Activated naive CD8-positive, alpha-beta T cell treated with anti-CD3 and anti-CD28 coated beads, Interleukin-2, amount 50 U/mL, for 16 hours (primary cell): ENCODE measurements at places on chromosomes 12 and 14.

- DNase-seq: no peak
Observed at GRCh38 chr14:21476523-21476924, 235 bp downstream of the RAB2B start.

GRCh38 chr12:701896-702539 is 38.8 kb upstream of the NINJ2 start:
- DNase-seq: no peak

DNA sequence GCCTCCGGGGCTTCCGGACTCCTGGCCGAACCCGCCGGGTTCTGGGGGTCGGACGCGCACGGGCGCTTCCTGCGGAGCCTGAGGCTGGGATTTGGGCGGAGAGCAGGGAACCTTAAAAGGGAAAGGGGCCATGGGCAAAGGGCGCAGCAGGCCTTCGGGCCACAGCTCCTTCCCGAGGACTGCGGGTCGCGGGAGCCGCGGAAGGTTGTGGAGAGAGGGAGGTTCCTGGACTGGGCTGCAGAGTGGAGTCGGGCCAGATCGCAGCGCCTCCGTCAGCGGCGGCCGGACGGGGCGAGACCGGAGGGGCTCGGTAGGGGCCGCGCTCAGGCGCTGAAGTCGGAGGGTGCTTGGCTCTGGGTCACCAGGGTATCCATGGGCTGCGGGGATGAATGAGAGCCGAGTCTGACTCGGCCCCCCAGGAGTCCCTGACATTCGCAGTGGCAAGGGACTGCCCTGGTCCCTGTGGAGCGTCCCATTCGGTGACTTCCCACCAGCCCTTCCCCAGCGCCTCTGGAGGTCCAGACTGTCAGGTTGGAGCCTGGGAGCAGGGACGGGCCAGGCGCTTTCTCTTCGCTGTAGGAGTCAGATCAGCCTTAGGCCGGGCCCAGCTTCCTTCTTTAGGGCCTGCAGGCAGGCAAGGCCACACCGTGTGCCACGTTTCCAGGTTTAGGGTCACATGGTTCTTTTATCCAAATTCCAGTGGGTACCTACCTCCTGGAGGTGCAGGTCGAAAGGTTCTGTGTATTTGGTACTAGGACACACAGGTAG is 938 bp upstream of the SLC25A29 start:
- no peak for DNase-seq

- no peak for DNase-seq
Observed at GRCh38 chr12:71164166-71164565, 6.4 kb upstream of the TSPAN8 start.

- DNase-seq: no peak
Observed at GRCh38 chr12:124823272-124823970, 40.2 kb downstream of the SCARB1 start.

DNA sequence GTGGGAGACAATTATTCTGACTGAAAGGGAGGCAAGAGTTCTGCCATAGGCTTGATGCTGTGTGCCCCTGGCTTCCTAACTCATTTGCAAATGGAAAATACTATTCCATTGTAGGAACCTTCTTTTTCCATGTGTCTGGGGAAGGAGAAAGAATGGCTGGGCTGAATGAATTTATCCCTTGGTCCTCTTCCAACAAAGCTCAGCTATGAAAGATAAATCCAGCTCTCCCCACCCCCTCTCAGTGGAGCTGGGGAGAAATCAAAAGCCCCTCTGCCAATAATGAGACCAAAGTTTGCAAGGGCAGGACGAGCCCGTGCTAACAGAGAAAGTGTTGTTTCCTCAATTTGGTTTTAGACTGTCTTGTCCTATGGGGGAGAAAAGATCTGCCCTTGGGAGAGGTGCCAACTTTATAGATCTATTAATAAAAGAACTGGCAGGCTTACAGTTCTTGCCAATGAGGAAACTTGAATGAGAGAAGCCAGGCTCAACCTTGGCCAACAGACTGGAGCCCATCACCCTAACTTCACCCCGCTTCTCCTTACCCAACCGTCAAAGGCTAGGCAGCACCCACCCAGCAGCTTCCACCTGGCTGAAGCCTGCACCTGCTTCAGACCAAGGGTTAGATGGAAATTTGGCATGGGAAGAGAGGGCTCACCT is 8.9 kb upstream of the TCL1B start:
- DNase-seq: no peak

DNA sequence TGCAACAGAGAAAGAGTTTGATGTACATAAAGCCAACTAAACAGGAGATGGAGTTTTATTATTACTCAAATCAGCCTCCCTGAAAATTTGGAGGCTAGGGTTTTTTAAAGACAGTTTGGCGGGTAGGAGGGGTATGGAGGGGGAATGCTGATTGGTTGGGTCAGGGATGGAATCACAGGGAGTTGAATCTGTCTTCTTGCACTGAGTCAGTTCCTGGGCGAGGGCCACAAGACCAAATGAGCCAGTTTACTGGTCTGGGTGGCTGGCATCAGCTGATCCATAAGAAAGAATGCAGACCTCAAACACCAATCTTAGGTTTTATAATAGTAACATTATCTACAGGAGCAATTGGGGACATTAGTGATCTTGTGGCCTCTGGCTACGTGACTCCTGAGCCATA is 64.9 kb downstream of the RIN3 start:
- no peak for DNase-seq

GRCh38 chr14:36870776-36871175 is 209.1 kb downstream of the PAX9 start:
- DNase-seq: no peak

- no peak for DNase-seq
Observed at GRCh38 chr12:13007496-13008233, 7.6 kb upstream of the HEBP1 start.

- DNase-seq: no peak
Observed at GRCh38 chr14:47899685-47900084, 224.3 kb upstream of the MDGA2 start.

DNA sequence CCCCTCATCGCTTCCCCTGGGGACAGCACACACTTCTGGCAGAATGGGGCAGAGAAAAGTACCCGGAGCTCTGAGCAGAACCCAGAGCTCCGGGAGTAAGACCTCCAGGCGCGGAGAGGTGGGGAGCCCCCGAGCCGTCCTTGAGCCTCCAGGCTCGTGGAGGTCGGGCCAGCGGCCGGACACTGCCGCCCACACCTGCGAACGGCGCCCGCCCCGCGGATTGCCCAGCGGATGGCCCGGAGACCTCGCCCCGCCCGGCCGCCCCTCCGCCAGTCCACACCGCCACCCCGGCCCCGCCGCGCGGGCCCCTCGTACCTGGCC is 344 bp downstream of the SPTLC2 start:
- DNase-seq: no peak

DNA sequence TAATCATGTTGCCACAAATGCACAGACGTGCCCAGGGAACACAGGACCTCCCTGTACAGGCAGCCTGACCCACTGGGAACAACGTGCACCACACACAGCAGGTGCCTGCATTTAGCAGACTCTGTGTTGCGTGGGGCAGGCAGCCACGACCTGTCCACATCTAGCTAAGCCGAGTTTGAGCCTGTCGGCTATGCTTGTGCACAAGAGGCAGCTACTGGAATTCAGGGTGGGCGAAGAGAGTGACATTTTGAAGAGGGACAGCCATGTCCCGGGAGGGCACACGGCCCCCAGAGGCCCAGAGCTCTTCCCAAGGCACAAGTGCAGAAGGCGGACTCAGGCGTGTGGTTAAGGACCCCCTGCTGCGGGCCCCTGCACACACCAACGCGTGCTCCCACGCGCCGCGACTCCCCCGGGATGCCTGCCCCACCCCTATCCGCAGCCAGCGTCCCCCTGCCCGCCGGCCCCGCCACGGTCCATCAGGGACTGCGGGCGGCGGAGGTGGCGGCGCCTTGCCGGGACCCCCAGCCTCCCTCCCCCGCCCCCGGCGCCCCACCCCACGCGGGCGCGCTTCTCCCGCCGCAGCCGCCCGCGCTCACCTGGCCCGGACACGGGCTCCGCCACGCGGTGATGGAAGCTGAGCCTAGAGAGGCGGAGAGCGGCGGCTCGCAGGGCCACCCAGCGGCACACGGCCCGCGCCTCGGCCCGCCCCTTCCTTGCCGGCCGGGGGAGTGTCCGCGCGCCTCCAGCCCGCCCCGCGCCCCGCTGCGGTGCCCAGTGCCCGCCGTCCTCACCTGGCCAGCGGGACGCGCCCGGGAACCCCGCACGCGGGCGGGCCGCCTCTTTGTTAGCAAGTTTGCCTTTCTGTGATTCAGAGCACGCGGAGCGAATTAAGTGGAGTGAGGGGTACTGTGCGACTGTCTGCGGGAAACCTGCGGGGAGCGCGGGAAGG is 125.3 kb upstream of the PRMT8 start:
- no peak for DNase-seq

DNA sequence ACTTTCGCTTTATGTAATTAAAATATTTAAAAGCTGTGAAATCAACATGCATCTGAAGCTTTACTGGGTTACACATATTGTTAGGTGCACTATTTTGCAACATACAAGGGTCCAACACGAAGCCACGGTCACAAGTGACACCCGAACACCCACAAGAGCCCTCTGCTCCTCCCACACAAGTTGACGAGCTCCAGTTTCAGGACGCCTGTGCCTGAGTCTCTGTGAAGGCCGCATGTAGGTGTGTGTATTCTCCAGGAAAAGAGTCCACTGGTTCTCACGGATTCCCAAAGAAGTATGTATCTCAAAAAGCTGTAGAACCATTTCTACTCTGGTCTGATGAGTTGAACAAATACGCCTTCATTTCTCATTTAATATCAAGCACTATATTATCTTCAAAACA is 12.0 kb downstream of the SLC15A4 start:
- DNase-seq: no peak

- peak; percentile 79 for DNase-seq
Observed at GRCh38 chr12:25250744-25251730, at the start of gene KRAS. Gene KRAS (minus strand): TSS chr12:25250929.

- DNase-seq: no peak
Observed at GRCh38 chr12:122096591-122097149, 18.1 kb downstream of the MLXIP start.

DNA sequence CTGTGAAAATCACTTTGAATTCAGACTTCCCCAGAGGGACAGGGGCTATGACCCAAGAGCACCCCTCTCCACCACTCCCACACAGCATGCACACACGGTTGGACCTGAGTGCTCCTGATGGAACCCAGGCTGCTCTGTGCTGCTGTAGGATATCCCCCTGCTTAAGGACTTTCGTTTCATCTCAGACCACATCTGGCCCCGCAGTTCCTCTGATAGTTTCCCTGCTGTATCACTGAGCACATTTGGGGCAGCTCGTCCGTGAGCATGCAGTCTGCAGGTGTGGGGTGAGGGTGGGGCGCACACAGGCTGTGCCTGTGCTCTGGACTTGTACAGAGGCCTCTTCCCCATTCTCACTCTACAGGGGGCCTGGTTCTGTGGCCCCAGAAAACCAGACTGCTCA is 345.2 kb upstream of the FKBP4 start:
- DNase-seq: no peak

- no peak for DNase-seq
Observed at GRCh38 chr12:110934093-110934852, 13.9 kb upstream of the MYL2 start.

DNA sequence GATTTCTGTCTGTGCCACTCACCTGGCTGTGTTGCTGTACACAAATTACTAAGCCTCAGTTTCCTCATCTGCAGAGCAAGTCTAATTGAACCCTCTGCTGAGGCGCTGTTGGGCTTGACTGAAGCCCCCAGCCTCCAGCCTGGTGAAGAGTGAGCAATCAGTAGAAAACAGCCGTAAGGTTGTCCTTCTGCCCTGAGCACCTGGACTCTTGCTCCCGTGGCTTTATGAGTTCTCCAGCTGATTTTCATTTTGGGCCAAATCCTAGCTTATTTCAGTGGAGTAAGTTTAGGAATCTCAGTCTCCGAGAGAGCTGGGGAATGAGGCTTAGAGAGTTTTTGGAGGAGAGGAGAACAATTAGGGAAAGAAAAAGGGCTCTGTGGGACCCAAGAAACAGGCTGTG is 133.9 kb upstream of the EVL start:
- DNase-seq: no peak

DNA sequence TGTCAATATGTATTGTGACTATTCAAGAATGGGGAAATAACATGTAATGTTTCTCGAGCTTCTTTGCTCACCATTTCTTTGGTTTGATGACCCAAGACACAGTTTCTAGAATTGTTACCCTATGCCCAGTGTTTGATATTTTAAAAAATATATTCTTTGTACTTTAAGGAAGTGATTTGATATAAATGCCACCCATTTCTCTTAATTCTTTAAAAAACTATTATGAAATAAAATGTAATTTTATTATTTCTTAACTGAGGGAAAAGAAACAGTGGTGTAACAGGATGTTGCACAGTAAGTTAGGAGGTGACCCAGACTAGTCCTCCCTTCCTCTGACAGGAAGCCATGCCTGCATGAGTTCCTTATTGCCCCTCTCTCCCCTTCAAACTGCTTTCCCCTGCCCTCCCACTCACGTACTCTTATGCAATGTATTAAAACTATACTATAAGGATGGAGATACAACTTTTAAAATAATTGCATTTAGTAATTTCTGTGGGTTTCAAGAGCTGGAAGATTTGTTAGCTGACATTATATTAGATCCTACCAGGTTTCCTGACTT is 279.4 kb downstream of the TMTC2 start:
- DNase-seq: no peak

DNA sequence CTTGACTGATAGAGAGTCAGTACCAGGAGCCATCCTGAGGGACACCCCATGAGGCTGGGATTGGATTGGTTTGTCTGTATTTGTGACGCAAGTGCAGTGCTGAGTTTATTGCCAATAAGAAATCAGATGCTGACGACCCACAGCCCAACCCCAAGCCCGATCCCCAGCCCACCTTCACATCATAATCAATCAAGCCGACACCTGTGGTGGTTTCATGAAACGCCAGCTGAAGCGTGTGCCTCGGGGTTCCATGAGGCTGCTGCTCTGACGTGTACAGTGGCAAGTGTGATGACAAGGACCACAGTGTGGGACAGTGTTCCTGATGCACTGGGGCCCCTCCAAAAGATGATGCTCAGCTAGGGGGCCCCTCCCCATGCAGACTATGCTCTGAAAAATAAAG is 62.1 kb upstream of the C14orf180 start:
- no peak for DNase-seq

DNA sequence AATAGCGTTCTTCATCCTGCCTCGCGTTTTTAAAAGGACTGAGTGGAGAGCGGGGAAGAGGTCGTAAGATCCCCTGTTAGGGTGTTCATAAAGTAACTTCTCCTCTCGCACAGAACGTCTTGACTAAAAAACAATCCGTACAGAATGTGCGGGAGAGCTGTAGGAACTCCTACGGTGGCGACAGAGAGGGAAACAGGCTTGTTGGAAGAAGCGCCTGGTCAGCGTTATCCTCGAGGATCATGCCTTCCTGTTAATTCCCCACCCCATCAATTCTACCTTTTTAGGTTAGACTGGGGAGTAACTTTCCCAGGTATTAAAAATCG is 399 bp upstream of the WASHC4 start:
- DNase-seq: no peak

- DNase-seq: no peak
Observed at GRCh38 chr12:126189856-126190255, 1124.6 kb downstream of the AACS start.

DNA sequence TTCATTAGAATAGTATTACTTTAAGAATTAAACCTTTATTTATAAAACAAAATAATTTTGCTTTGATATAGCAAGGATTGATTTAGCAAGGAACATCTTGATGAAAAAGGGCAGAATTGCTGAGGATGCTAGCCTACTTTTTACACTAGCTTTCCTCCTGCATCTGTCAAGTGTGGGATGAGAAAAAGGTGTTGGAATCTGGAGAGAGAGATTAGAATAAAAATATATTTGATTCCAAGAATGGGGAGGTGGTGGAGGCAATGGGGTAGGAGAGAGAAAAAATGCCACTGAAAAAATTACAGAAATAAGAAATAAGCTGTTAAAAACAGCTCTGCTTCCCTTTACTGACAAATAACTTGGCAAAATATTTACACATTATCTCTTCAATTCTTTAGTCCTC is 98.9 kb downstream of the NUMB start:
- DNase-seq: no peak

- DNase-seq: no peak
Observed at GRCh38 chr14:57714487-57714931, 151.4 kb downstream of the SLC35F4 start.
